ENCODE measurements at places on chromosomes 4 and X.

- no peak for DNase-seq
Measured at GRCh38 chr4:145898926-145899531, 39.6 kb downstream of the ZNF827 start.

GRCh38 chr4:100008048-100008447, 58.0 kb upstream of the H2AZ1 start:
- DNase-seq, result no peak

DNA sequence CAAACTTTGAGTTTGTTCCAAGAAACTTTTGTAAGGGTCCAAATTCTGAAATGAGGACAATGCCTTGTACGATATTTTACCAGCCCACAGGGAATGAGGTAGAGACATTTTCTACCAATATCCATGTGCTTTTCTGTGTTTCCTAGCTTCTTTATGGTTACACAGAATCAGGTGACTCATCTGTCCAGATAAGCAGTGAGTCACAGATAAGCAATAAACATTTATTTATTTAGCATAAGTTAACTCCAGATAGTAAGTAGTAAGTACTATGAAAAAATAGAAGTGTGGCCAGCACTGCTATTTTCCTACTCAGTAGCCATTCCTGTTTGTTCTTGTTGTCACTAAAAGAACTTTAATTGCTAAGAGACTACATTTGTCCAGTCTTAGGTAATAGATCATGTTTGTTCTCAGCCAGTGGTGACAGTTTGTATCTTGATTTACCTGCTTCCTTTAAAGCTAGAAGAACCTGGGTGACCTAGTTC, 7.4 kb downstream of the AFF1 start:
- no peak for DNase-seq

- no peak for DNase-seq
Measured at GRCh38 chr4:97646997-97647396, 496.3 kb downstream of the STPG2 start.

GRCh38 chr4:125794989-125795388, 480.2 kb downstream of the FAT4 start:
- no peak for DNase-seq
